A549 treated with Mapracorat at 1 μM for 4 hours (cell line): ENCODE measurements at places on chromosomes 1 and 21. TPM values are rescaled to one million over a fixed set of nuclear protein-coding genes. Genes with fewer than 3 reads are reported as not detected.

S100A8 gene
- not detected in 5 replicates for total RNA-seq

CAPN9 gene
- not detected in 5 replicates for total RNA-seq

ZBED6 gene
- total RNA-seq, result 1.1 to 4.7 TPM (median 3.5 TPM) in 5 replicates

CLCNKB gene
- total RNA-seq, result 0.10 TPM in 1 of 5 replicates, not detected in the others

FCRL4 gene
- not detected in 5 replicates for total RNA-seq

FOXO6 gene
- 0.40 to 1.2 TPM (median 0.80 TPM) in 5 replicates for total RNA-seq

NCMAP gene
- total RNA-seq, result 0.03 to 0.07 TPM (median 0.04 TPM) in 4 of 5 replicates, not detected in the other

RGS1 gene
- not detected in 5 replicates for total RNA-seq

SYNC gene
- 10.7 to 15.2 TPM (median 14.5 TPM) in 5 replicates for total RNA-seq

TMEM269 gene
- 0.06 to 0.32 TPM (median 0.12 TPM) in 4 of 5 replicates, not detected in the other for total RNA-seq

PDE9A gene
- total RNA-seq, result 1.0 to 1.5 TPM (median 1.3 TPM) in 5 replicates

FMO1 gene
- not detected in 5 replicates for total RNA-seq

SPRR2F gene
- total RNA-seq, result not detected in 5 replicates

PTCH2 gene
- 0.11 to 0.31 TPM (median 0.14 TPM) in 5 replicates for total RNA-seq

PRRX1 gene
- not detected in 5 replicates for total RNA-seq

CTSS gene
- total RNA-seq, result 14.2 to 18.5 TPM (median 14.4 TPM) in 5 replicates

EVI5 gene
- total RNA-seq, result 4.7 to 8.7 TPM (median 6.3 TPM) in 5 replicates

S100A5 gene
- 0.44 to 1.5 TPM (median 1.0 TPM) in 5 replicates for total RNA-seq

CLCA1 gene
- not detected in 5 replicates for total RNA-seq

TPTE gene
- not detected in 5 replicates for total RNA-seq

IFI44L gene
- total RNA-seq, result not detected in 5 replicates

SPRR2E gene
- total RNA-seq, result not detected in 5 replicates

CFAP141 gene
- total RNA-seq, result not detected in 5 replicates

KCNJ10 gene
- not detected in 5 replicates for total RNA-seq

HS2ST1 gene
- 9.5 to 12.8 TPM (median 11.4 TPM) in 5 replicates for total RNA-seq
